ENCODE measurements at places on chromosomes 1 and 21.
A peak's percentile ranks its signal among the peaks of the same experiment; 100 is the strongest.

DNA sequence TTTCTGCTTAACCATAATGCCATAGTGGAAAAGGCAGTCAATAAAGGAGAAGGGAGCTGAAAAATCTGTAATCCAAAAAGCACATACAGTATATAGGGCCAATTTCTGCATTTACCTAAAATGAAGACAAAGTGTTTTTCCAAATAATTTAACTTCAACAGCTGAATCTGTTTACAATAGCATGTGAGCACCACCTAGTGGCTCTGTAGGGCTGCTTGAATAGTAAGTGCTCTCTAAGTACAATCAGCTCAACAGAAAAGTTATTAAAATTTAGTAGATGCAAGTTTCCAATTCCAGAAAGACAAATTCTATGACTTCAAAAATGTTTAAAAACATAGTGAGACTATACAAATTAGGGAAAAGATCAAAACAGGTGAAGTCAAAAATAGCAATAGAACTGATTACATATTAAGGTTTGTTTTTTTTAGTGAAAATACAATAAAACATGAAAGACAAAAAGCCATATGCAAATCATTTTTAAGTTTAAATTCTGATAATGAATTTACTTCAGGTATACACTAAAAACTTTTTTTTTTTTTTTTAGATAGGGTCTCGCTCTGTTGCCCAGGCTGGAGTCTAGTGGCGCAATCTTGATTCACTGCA, 220.0 kb downstream of the SETD4 start:
- peak; percentile 61 for DNase-seq

DNA sequence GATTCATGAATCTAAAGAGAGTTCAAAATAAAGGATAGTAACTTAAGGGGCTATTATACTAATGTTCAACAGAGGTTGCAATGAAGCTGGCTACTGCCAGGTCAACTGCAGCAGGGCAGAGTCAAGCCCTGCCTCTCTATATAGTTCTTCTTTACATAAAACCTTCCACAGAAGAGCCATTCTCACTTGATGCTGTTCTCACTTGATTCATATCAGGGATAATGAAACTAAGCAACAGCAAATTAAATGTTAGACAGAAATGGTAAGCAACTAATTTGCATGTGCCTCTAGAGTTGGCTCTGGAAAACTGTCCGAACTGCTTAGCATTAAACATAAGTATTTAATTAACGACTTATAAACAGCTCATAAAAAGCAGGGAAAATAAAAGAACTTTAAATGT, 17.4 kb downstream of the CCSAP start:
- DNase-seq, result no peak

DNA sequence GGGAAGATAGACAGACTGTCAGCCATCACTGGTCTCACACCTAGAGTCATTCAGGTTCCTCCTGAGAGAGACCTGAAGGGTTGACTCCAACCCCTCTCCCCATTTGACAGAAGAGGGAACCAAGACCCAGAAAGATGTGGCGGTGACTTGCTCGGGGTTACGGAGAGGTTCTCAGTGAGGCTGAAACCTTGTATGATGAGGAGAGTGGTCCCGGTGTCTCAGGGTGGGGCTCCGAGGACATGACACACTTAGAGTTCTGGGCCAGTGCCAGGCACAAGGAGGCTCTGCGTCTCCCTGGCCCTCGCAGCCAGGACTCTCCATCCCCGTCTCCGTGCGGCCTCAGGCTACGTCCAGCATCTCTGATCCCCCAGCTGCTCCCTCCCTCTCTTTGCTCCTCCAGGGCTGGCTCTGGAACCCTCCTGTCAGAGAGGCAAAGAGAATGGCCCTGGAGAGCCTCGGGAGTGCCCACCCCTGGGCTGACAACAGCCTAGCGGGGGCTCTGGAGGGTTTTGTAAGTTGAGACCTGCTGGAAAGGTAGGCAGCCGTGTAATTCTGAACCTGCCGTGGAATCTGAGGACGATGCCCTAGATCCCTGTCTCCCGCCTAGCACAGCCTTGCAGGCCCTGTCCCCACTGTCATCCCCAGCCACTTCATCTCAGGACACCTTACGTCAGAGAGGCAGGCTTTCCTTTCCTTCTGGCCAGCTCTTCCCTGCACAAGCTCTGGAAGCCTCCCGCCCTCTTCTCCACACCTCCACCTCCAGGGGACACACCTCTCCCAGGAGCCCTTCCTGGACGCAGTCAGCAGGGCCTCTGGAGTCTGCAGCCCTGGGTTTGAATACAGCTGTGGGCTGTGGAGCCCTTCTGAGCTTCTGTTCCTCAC, 4.1 kb downstream of the EFHD2 start:
- no peak for DNase-seq

GRCh38 chr1:1946540-1946939, 27.5 kb upstream of the TMEM52 start:
- no peak for DNase-seq

GRCh38 chr1:153631047-153632022, 2.5 kb upstream of the CHTOP start:
- no peak for DNase-seq

DNA sequence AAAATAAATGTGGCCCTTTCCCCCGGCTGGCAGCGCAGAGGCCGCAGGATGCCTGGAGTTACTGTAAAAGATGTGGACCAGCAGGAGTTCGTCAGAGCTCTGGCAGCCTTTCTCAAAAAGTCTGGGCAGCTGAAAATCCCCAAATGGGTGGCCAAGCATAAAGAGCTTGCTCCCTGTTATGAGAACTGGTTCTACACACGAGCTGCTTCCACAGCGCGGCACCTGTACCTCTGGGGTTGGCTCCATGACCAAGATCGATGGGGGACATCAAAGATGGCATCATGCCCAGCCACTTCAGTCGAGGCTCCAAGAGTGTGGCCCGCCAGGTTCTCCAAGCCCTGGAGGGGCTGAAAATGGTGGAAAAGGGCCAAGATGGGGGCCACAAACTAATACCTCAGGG, 95.9 kb downstream of the LRIG2 start:
- no peak for DNase-seq

DNA sequence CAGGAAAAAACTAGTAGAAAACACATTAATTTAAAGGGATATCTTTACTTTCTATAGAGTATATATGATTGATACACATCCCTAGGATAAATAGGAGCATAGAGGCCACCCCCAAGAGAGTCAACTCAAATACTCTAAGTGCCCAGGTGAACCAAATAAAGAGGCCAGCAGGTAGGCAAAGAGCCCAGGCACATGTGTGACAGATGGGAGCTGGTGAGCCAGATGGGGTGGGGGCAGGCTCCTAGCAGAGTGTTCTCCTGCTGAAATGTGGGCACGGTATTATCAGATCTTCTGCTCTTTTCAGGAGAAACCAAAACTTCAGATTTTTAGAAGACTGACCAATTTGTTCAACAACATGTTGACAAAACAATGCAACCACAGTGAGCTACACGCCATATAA, 333.4 kb upstream of the PKN2 start:
- DNase-seq, result no peak

- no peak for DNase-seq
Measured at GRCh38 chr1:15992582-15993500, 11.2 kb upstream of the SRARP start.

- no peak for DNase-seq
Measured at GRCh38 chr1:48181669-48182367, 40.7 kb upstream of the SLC5A9 start.

GRCh38 chr1:84726593-84727499, 36.6 kb upstream of the SSX2IP start:
- no peak for DNase-seq

DNA sequence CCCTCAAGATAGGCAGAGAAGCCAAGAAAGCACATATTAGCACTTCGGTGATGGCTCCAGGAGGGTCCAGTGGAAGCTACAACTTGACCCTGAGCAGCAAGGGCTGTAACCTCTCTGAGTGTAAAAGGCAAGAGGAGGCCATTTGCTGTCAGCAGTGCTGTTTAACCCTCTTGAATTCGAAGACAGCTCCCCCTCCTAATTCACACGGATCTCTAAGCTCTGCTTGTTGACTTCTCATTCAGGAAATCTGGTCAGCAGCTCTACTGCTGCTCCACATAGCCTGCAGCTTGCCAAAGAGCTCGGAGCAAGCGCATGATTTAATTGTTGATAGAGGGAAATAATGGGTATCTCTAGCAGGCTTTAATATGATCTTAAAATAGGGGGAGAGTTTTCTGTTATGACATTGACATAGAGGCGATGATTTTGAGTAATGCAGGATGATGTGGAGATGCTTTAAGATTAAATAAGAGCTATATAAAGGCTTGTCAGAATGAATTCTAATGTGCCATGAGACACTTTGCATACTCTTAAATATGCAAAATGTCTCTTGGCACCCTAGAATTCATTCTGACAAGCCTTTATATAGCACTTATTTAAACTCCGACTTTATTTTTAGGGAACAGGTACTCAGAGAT, 79.4 kb upstream of the USH2A start:
- no peak for DNase-seq

GRCh38 chr1:221331273-221332183, 410.4 kb downstream of the DUSP10 start:
- DNase-seq, result no peak

DNA sequence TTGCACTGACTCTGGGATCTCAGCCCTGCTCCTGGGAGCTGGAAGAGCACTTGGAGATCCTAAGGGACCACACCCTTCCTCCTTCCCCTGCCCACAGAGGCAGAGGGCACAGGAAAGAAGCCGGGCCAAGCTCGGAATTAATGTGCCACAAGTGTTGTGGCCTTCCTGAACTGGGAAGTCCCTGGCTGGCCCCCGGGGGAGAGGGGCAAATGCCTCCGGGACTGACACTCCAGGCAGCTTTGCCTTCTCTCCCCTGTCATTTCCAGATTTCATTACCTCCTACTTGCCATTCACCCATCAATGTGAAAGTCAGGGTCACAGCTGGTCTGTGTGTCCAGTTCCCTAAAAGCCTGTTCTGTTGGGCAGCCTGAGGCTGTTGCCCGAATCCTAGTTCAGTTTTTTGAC, 21.7 kb downstream of the SESN2 start:
- no peak for DNase-seq

DNA sequence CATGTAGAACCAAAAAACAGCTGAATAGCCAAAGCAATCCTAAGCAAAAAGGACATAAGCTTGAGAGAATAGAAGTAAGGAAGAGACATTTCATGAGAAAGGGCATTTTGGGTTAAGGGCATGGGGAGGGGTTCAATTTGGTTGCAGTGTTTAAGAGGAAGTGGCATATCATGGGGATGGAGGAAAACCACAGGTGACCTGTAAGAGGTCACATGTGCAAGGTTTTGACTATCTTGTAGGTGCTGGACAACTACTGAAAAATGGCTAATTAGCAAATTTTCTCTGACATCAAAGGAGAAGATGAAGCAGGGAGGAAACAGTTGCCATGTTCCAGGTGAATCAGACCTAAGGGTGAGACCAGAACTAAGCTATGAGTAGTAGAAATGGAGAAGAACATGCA, 31.3 kb upstream of the ROR1 start:
- no peak for DNase-seq

GRCh38 chr1:77133731-77134358, 85.4 kb downstream of the PIGK start:
- no peak for DNase-seq

DNA sequence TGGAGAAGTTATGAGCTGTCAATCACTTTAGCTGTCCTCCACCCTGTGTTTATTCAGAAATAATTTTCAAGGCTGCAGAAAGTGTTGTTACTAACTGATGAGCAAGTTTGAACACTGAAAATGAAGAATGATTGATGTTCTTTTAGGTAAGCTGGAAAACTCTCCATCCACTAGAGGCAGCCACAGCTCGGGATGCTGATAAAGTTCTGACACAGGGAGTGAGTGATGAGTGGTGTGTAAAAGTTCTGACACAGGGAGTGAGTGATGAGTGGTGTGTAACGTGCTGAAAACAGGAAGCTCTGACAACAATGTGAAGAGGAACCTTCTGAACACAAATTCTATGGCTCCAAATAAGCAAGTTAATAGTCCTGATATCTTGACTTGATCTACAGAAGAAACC, 197.5 kb upstream of the PTBP2 start:
- DNase-seq, result no peak

GRCh38 chr1:240876071-240876470, 264.1 kb upstream of the GREM2 start:
- no peak for DNase-seq

DNA sequence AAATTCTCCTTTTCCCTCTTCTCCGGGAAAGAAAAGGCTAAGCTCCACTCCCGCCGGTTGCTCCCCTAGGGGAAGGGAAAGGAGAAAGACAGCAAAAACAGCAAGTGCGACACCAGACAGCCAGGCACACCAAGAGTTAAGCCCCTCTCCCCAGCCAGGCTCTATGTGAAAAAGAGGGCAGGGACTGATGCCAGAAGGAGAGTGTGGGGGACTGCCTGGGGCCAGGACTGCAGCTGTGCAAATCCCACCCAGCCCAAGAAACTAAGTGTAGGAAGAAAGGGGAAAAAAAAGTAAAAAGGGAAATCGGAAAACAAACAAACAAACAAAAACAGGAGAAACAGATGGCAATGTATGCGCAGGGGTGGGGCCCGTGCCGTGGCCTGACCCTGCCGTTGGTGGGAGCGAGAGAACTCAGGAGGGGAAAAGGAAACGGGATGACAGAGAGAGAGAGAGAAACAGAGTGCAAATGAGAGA, 27.7 kb upstream of the FMO1 start:
- no peak for DNase-seq

- DNase-seq, result no peak
Measured at GRCh38 chr1:205680073-205680851, at the start of gene SLC45A3. Gene SLC45A3 (minus strand): TSS chr1:205680509. CDS start chr1:205664656, 15,853 bp downstream.

GRCh38 chr1:31208361-31208945, 31.2 kb downstream of the NKAIN1 start:
- no peak for DNase-seq

DNA sequence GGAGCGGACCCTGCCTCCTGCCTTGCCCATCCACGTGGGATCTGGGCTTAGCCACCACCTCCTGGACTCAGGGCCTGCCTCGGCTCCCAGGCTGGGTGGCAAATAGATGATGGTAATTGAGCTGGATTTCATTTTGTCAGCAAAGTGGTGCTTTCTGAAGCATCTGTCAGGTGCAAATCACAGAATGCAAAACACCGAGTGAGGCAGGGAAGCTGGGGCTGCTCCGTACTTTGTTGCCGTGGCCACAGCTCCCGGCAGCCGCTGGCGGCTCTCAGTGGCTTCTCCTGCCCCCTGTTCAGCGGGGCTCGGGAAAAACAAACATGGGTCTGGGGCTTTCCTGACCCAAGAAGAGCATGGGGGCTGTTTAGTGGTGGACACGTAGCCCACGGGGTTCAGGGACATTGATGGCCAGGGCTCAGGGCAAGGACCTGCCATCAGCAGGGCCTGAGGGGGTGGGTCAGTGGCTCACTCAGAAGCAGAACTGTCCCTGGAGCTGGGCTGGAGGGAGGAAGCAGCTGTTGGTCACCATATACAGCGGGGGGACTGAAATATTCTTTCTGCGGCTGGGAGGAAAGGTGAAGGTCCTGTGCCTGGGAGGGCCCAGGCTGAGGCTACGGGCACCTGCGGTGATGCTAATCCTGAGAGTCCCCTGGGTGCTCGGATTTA, 130.0 kb upstream of the VAMP3 start:
- DNase-seq, result no peak

Data from RCC 7860 (cell line).